ENCODE measurements at places on chromosomes 6 and 20. TPM values are rescaled to one million over a fixed set of nuclear protein-coding genes. Genes with fewer than 3 reads are reported as not detected.

GRCh38 chr6:65570340-65570739 lies 136.7 kb downstream of the EYS start:
- H3K27ac ChIP-seq = no peak overlapping the region
- H3K36me3 ChIP-seq = peaks cover 15% of the 10 kb centered on the region
- no peak for DNase-seq

- H3K27me3 ChIP-seq = no peaks in the 10 kb centered on the region
- H3K27ac ChIP-seq = no peak overlapping the region
- DNase-seq = no peak
- no peak overlapping the region for H3K4me3 ChIP-seq
- H3K36me3 ChIP-seq = no peaks in the 10 kb centered on the region
Observed at GRCh38 chr6:168116438-168116974, 37.5 kb upstream of the FRMD1 start.

GRCh38 chr6:36241728-36242127 lies 28.1 kb upstream of the PNPLA1 start:
- DNase-seq = no peak
- H3K27ac ChIP-seq = no peak overlapping the region
- no peak overlapping the region for H3K4me3 ChIP-seq
- no peaks in the 10 kb centered on the region for H3K36me3 ChIP-seq
- no peaks in the 10 kb centered on the region for H3K27me3 ChIP-seq

- no peak overlapping the region for H3K4me3 ChIP-seq
- DNase-seq = no peak
- H3K36me3 ChIP-seq = peaks cover 2% of the 10 kb centered on the region
- H3K4me1 ChIP-seq = no peaks in the 10 kb centered on the region
- H3K27me3 ChIP-seq = no peaks in the 10 kb centered on the region
Observed at GRCh38 chr6:168774381-168774780, 333.4 kb downstream of the SMOC2 start.

- no peak overlapping the region for H3K27ac ChIP-seq
- no peaks in the 10 kb centered on the region for H3K4me1 ChIP-seq
- H3K4me3 ChIP-seq = no peak overlapping the region
- peak; percentile 44 for DNase-seq
- no peaks in the 10 kb centered on the region for H3K27me3 ChIP-seq
Observed at GRCh38 chr20:9829835-9830234, 9.0 kb downstream of the PAK5 start.

- no peak overlapping the region for H3K27ac ChIP-seq
- no peaks in the 10 kb centered on the region for H3K36me3 ChIP-seq
- no peaks in the 10 kb centered on the region for H3K4me1 ChIP-seq
- no peak for DNase-seq
Observed at GRCh38 chr20:21026951-21027350, 79.2 kb downstream of the LINC00237 start.

DNA sequence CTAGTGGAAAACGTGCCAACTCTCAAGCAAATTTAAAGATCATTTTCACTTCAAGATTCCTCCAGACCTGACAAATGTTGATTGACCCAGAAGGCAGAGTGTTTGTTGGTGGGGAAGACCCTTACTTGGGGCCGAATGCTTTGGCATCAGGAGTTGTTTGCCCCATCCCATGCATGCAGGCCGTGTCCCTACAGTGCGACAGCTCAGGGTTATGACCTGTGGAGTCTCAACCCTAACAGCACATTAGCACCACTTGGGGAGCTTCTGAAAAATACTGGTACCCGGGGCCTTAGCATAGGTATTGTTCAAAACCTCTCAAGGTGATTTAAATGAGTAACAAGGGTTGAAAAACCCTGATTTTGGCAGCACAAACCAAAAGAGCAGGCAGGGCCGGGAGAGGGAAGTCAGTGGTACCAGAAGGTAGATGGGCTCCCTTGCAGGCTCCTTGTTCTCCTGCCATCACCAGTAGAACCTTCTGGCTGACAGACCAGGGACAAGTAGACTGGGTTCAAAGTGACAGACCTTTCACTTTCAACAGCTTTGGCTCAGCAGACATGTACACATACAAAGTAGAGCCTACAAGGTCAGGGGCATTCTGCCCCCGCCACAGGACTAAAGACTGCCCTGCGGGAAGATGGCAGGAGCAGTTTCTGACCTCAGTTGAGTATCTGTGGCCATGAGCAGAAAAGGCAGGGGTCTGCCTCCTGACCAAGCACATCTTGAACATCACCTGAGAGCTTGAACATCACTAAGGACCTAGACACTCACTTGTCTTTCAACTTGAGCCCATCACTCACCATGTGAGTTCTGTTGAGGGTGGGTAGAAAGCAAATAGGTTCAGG lies 39.6 kb downstream of the PLCG1 start:
- no peak overlapping the region for H3K27ac ChIP-seq
- peaks cover 3% of the 10 kb centered on the region for H3K4me1 ChIP-seq
- H3K27me3 ChIP-seq = no peaks in the 10 kb centered on the region
- H3K36me3 ChIP-seq = peaks cover 25% of the 10 kb centered on the region

PSORS1C1 gene
- total RNA-seq = 0.48 TPM

BMP6 gene
- 0.61 TPM for total RNA-seq

CAP2 gene
- 11.5 TPM for total RNA-seq

TXLNB gene
- not detected for total RNA-seq
